ENCODE measurements at places on chromosomes 12 and 14.

DNA sequence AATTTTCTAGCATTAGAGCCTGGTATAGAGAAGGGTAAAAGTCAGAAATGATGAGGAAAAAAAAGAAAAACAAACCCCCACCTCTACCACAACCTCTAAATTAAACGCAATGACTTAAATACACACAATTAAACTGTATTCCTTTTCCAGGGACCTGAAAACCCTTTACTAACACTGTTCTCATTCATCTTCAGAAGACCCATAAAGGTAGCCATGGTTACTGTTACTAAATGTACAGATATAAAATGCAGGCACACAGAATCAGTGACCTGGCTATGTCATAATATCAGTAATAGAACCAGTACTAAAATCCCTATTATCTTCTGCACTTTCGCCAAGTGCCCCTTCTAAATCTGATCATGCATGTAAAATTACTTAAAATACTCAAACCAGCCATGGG is 1.4 kb downstream of the ACIN1 start:
- DNase-seq: no peak

DNA sequence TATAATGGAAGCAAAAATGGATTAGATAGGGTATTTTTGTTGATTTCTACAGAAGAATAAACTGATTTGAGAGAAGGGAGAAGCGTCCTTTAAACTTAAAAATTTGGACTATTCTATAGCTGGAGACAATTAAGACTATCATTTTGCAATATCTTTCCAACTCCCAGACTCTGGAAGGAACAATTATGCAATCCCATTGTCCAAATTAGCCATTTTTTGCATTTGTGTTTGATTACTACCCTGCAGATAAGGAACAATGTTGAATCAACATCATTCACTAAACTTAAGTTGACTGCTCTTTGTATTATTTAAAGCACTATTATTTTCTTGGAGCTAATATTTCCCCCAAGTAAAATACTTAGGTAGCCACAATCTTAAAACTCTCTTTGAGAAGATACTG is 34.8 kb upstream of the SELPLG start:
- DNase-seq: no peak

- DNase-seq: no peak
These were observed 106.0 kb downstream of the CCDC91 start for GRCh38 chr12:28296287-28296686.

GRCh38 chr14:93100570-93100969 is 15.2 kb downstream of the ITPK1 start:
- DNase-seq: no peak

DNA sequence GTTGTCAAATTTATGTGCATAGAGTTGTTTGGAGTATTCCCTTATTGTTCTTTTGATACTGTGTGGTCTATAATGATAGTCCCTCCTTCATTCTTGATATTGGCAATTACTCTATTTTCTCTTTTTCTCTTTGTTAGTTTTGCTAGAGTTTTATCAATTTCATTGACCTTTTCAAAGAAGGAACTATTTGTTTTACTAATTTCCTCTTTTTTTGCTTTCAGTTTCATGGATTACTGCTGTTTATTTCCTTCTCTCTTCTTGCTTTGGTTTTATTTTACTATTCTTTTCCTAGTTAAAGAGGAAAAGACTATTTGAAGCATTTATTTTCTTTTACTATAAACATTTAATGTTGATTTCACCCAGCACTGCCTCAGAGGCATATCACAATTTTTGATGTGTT is 250.9 kb upstream of the PELI2 start:
- no peak for DNase-seq

All from CD4-positive, alpha-beta T cell treated with Interleukin-1 beta for 1 hour (primary cell).